ENCODE measurements at places on chromosomes 3 and 15. TPM values are rescaled to one million over a fixed set of nuclear protein-coding genes. Genes with fewer than 3 reads are reported as not detected.

The AADACL2 gene
- not detected for total RNA-seq

The DUOX1 gene
- 0.02 TPM for total RNA-seq

The HESX1 gene
- total RNA-seq = 0.63 TPM

The SIAH2 gene
- total RNA-seq = 133 TPM

The SLC2A2 gene
- not detected for total RNA-seq

The GPR62 gene
- not detected for total RNA-seq

The TIMP4 gene
- 0.19 TPM for total RNA-seq

The PLS1 gene
- total RNA-seq = 4.6 TPM

The CTXN2 gene
- total RNA-seq = 0.07 TPM

The FGF7 gene
- not detected for total RNA-seq

The PDZRN3 gene
- not detected for total RNA-seq

The PTH1R gene
- not detected for total RNA-seq

The CFAP20DC gene
- total RNA-seq = 0.98 TPM

All from activated CD4-positive, alpha-beta T cell treated with anti-CD3 and anti-CD28 coated beads, Interleukin-2, amount 10 ng/mL, durations not matched to agents 24 days and 14 days (primary cell).